ENCODE measurements at places on chromosomes 1 and 21.

DNA sequence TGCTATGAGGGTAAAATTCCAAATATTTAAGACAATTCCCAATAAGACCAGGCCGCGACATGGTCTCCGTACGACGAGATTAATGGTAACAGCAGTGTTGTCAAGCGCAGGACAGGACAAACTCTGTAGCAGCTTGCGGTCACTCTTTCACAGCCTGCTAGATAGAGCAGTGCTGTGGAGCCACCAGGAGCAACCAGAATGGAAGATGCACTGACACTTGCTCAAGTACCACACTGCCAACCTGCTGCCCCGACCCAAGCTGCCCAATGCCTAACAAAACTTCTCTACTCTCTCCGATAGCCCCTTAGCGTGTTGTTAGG is 636 bp downstream of the WARS2 start:
- H3K27ac ChIP-seq, result peak overlapping the region; percentile 98
- H3K27me3 ChIP-seq, result no peaks in the 10 kb centered on the region
- DNase-seq, result no peak
- H3K36me3 ChIP-seq, result no peaks in the 10 kb centered on the region
- H3K4me3 ChIP-seq, result peak overlapping the region; percentile 51

- DNase-seq, result no peak
- no peak overlapping the region for H3K4me3 ChIP-seq
- H3K27me3 ChIP-seq, result no peaks in the 10 kb centered on the region
- H3K36me3 ChIP-seq, result no peaks in the 10 kb centered on the region
Observed at GRCh38 chr1:203038217-203038741, 12.0 kb downstream of the PPFIA4 start.

GRCh38 chr1:237029850-237030535 is 12.0 kb upstream of the RYR2 start:
- H3K27me3 ChIP-seq, result no peaks in the 10 kb centered on the region
- no peak overlapping the region for H3K27ac ChIP-seq
- DNase-seq, result no peak
- H3K4me1 ChIP-seq, result no peaks in the 10 kb centered on the region
- no peaks in the 10 kb centered on the region for H3K36me3 ChIP-seq

DNA sequence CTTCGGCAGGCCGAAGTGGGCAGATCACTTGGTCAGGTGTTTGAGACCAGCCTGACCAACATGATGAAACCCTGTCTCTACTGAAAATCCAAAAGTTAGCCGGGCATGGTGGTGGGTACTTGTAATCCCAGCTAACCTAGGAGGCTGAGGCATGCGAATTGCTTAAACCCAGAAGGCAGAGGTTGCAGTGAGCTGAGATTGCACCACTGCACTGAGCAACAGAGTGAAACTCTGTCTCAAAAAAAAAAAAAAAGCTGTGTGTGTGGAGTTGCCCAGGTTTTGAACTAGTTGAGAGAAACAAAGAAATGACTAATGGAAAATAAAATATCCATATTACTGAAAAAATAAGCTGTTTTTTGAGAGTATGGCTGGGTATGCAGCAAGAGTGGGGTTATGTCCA is 100.2 kb downstream of the GTF2B start:
- no peaks in the 10 kb centered on the region for H3K27me3 ChIP-seq
- H3K27ac ChIP-seq, result no peak overlapping the region
- DNase-seq, result no peak
- no peaks in the 10 kb centered on the region for H3K36me3 ChIP-seq
- no peaks in the 10 kb centered on the region for H3K4me1 ChIP-seq

DNA sequence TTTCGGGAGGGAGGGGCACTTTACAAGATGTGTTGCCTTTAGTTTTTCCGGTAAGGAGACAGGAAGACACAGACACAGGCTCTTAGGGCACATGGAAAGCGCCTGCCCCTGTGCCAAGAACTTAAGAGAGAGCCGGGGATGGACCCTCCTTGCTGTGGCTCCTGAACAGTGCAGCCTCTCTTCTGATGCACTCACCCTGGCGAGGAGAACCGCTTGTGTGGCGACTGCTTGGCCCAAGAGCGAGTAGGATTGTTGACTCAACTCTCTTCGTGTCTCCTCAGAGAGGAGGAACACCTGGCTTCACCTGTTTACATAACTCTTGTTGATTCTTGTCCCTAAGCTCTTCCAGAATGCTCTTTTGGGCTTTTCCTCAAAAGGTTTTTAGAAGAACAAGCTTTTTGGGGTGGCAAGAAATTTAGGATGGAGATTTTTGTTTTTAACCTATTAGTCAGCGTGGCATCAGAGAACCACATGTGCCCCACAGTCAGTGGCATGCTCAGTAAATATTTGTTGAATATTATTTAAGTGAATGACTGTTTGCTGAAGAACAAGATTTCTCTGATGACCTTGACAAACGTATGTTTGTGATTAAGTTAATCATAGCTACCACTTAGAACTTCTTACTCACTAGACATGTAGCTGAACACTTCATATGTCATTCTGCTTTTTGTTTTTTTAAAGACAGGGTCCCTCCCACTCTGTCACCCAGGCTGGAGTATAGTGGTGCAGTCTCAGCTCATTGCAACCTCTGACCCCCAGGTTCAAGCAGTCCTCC is 60.6 kb downstream of the NFIA start:
- no peak overlapping the region for H3K4me3 ChIP-seq
- no peaks in the 10 kb centered on the region for H3K27me3 ChIP-seq
- peak overlapping the region; percentile 78 for H3K27ac ChIP-seq
- peaks cover 49% of the 10 kb centered on the region for H3K4me1 ChIP-seq
- H3K36me3 ChIP-seq, result no peaks in the 10 kb centered on the region

- no peaks in the 10 kb centered on the region for H3K27me3 ChIP-seq
- no peak overlapping the region for H3K27ac ChIP-seq
- DNase-seq, result peak; percentile 75
- no peak overlapping the region for H3K4me3 ChIP-seq
- H3K36me3 ChIP-seq, result no peaks in the 10 kb centered on the region
Observed at GRCh38 chr1:69737527-69738185, 169.9 kb downstream of the LRRC7 start.

All from hepatocyte (in vitro differentiated cells).